ENCODE measurements at places on chromosomes 2 and 18.

DNA sequence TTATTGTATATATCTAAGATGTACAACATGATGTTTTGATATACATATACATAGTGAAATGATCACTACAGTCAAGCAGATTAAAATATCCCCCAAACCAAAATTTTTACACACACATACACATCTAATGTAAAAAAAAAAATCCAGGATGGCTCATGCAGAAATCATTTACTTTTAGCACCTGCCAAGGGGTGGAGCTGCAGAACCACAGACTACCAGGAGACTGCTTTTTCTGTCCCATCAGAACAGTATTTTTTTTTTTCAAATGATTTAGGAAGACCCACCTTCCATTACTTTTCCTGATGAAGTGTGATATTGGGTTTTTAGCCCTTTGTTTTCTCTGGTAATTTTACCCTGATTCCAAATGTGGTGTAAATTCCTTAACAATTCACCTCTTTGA is 61.9 kb downstream of the AQP4 start:
- no peak for DNase-seq

DNA sequence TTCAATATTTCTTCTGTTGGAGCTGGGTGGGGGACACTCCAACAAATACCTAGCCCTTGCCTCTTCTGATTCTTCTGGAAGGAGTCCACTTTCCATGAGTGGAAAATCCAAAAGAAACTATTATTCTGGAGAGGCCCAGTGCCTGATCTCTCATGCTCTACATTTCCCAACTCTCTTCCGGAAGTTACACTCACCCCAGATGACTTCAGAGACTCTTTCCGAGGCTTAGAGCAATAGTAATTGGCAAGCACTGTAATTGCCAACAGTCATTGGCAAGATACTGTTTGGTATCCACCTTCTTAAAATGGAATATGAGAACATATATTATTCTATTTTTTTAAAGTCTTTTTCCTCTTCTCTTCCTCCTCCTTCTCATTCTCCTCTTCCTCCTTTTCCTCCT is 60.5 kb upstream of the CYRIA start:
- DNase-seq: no peak

DNA sequence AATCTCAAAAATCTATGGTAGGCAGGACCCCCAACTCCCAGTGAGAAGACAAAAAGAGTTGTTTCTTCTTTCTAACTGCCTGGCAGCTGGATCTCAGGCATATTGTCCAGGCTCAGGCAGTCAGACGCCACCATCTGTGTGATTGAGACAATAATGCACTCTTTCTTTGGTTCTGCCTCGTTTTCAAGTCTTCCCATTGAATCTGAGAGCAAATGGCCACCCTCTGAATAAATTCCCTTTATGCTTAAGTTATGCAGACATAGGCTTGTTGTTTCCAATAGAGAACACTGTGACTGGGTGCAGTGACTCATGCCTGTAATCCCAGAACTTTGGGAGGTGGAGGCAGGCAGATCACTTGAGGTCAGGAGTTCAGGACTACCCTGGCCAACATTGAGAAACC is 15.3 kb upstream of the CD207 start:
- DNase-seq: no peak

- no peak for DNase-seq
Measured at GRCh38 chr18:50956116-50956515, 11.7 kb upstream of the ELAC1 start.

All from dermis microvascular lymphatic vessel endothelial cell (primary cell).